NCI-H2171 (cell line): ENCODE measurements at places on chromosomes 5 and 9.

DNA sequence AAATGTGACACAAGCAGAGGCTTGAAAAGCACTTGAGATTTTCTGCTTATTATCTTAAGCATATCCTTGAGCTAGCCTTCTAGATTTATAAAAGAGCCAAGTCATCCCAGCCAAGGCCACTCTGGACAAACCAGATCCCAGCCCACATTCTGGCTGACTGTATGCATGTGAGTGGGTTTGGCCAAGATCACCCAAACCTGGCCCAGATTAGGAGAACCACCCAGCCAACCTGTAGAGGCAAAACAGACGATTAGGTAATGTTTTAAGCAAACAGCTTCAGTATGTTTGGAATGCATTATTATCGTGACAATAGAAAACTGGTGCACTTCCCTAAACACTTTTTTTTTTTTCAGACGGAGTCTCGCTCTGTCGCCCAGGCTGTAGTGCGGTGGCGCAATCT is 151.9 kb downstream of the SPATA31D1 start:
- DNase-seq, result no peak

DNA sequence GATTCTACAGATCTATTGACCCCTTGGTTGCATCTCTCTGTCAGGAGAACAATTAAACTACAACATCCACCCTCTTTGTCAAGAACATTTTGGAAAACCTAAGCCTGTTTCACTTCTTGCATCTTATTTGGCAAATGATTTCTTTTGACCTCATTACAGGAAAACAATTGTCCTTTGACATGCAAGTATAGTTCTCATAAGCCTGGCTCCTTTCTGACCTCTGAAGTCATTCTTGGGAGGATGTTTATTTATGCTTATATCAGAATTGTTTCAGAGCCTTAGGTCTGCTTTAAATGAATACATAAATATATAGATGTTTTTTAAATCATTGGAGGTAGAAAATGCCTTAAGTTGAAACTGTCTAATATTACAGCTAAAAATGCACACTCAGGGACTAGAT is 361.3 kb upstream of the PTGER4 start:
- no peak for DNase-seq

DNA sequence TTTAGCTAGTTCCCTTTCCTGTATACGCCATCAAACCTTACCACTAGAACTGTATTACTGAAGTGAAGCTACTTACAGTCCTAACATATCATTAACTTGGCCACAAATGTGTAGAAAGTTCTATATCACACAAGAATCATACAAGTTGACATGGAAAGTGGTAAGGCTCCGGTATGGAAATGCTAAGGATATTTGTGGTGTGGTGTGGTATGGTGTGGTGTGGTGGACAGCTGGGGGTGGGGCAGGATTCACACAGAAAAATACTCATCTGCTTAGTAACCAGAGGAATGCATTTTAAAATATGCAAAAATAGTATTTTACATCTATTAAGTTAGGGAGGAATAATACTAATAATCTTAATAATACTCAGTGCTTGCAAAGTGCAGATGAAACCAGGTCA is 69.4 kb downstream of the TRPC7 start:
- DNase-seq, result no peak

- no peak for DNase-seq
Measured at GRCh38 chr9:109422641-109423040, 75.5 kb downstream of the PTPN3 start.

GRCh38 chr5:159422361-159422760 is 92.1 kb upstream of the IL12B start:
- no peak for DNase-seq

DNA sequence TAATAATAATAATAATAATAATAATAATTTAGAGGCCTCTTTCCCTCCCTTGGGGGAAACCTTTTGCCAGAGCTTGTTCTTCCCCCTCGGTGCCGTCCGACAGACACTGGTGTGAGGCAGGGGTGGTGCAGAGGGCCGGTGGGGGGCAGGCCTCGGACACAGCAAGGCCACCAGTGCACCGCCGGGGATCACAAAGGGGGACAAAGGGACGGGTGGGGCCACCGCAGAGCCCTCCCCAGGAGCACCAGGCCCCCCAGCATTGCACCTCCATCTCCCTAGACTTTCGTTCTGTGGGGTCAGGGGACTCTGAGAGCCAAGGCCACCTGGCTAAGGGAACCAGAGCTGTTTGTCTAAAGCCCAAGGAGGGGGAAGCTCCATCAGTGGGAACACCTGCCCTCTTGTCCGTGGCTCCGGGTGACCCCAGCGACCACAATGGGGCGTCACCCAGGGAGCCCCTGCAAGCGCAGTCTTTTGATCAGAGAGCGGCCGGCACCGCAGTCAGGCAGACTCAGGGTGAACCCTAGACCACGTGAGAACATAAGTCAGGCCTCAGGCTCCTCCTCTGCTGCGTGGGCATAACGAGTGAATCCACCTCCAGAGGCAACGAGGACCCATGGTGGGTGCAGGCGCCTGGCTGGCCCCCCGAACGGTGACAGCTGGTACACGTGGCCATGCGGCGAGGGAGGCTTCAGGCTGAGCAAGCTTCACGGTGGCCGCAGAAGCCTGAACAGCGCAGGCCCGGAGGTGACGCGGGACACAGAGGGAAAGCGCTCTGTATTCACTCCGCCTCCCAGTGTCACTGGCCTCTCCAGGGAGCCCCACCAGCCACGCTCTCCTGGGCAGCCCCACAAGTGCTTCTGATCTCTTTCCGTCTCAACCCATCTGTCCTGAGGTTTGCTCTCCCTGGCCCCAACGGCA is 12.0 kb upstream of the QSOX2 start:
- no peak for DNase-seq

DNA sequence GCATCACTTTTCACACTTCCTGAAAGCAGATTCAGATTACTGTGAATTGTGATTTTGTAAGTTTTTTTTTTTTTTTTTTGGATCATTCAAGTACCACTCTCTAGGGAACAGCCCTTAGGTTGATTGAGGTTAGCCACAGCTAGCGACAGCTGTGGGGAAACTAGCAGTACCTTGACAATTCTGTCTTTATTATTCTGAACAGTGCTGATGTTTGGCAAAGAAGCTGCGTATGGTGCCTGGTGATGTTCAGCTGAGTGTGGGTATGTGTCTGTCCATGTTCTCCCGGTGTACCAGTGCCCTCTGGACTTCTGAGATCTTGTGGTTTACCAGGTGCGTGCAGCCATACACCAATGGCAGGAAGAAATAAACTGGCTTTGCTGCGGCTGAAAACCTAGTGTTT is 117.3 kb upstream of the PLPPR1 start:
- peak; percentile 97 for DNase-seq

DNA sequence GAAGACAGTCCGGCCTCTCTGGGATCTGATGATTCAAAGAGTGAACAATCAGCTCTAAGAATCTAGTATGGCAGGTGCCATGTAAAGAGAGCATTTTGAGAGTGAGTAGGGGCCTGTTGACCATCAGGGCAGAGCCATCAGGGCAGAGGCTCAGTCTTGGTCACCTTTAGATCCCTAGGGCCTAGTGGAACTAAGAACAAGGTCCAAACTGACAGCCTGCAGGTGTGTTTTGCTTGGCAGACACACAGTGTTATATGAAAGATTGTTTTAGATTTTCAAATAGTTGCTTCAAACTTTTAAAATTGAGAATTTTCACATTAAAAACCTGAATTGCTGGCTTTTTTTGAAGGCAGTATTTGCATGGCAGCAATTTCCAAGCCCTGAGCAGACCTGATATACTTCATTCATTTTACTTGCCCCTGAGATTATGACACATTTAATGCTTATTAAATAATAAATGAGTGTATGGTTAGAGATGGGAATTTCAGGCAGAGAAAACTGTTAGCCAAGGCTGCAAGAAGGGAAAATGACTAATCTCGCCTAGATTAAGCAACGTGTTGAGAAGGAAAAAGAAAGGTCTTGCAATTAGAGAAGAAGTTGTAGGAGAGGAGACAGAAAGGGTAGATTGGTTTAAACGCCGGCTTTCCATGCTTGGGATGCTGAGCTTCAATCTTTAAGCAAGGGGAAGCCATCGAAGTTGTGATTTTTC is 279.6 kb downstream of the ARRDC3 start:
- no peak for DNase-seq

DNA sequence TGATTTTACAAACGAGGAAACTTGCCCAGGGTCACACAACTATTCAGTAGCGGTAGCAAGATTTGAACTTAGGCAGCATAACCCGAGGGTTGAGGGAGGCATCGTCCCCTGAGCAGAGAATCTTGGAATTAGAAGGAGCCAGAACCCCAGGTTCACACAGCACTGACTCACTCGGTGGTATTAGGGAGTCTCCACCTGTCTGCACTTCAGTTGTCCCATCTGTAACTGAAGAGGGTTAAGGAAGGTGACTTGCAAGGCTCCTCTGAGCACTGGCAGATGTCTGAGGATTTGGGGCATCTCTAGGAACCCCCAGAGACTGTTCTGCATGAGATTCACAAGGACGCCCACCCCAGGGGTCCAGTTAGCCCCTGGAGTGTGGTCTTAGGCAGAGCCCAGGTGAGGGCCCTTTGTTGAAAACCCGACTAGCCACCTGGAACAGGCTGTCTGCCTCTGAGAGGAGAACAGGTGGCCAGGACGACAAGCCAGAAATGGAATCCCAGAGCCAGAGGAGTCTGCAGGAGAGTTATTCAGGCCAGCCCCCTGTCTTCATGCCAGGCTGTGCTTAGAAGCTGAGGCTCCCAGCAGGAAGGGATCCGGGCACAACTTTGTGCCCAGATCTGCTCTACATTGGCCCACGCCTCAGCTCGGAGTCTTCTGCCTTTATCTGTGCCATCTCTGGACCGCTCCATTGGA is 50.0 kb upstream of the ORM1 start:
- DNase-seq, result peak; percentile 57

GRCh38 chr5:159531554-159532105 is 201.3 kb upstream of the IL12B start:
- no peak for DNase-seq

- DNase-seq, result no peak
Measured at GRCh38 chr5:112257976-112258375, 161.1 kb downstream of the EPB41L4A start.

GRCh38 chr9:114433720-114434255 is 46.0 kb upstream of the AKNA start:
- DNase-seq, result no peak

DNA sequence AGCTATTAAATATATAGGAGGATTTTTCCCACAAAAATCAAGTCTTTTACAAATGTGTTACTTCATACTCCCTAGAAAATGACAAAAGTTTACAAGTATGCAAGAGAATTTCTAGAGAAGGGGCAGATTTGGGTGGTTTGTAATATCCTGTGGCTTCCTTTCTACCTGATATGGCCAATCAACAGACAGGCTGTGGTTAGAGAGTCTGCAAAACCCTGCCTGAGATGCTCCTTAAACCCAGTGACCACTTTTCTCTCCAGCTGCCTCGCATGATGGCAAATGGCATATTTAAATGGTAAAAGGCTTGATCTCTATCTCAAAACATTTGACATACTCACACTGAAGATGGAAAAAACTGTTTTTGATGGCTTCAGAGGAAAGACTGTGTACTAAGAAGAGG is 550.1 kb upstream of the ZNF462 start:
- no peak for DNase-seq

DNA sequence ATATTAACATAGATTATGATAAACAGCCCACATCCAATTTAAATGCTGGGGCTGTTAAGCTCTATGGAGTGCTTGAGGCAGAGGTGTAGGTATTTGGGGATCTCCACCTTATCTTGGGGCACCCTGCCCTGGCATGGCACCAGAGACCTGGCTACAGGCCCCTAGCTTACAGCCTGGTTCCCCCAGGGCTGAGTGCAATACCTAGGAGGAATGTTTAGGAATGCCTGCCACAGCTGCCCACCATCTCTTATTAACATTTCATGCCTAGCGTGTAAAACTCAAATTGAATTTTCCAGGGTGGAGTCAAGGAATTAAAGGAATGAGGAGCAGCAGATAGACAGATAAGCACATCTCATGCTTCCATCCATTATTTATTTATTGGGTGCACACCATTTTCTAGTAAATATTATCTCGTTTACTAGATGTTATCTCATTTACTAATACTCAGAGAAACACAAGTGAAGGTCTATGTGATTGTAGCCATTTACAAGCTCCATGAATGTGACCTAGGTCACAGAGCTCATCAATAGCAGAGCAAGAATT is 55.6 kb upstream of the TNFSF8 start:
- DNase-seq, result no peak

DNA sequence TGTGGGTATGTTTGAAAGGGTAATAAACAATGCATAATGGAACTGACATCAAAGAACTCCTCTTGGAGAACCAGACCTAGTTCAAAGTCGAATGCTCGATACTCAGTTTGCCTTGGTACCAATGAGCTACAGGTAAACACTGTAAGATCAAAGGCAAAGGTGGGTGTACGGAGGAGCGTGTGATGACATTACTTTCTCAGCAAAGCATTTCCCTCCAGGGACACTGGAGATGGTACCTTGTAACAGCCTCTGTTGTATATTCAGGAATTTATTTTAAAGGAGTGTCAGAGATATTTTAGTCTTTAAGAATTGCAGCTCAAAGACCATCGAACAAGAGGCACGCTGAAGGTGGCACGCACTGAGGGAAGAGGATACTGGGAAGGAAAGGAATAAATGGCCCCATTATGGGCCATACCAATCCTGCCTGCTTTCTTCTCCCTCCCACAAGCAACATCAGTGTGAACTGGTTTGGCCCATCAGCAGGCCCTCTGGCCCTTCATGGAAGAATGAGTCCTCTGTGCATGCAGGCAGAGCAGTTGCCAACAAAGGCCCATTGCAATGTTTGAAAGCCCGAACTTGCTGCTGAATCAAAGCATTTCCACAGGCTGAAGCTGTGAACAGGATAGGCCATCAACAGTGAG is 410.2 kb downstream of the ACTL7B start:
- no peak for DNase-seq

DNA sequence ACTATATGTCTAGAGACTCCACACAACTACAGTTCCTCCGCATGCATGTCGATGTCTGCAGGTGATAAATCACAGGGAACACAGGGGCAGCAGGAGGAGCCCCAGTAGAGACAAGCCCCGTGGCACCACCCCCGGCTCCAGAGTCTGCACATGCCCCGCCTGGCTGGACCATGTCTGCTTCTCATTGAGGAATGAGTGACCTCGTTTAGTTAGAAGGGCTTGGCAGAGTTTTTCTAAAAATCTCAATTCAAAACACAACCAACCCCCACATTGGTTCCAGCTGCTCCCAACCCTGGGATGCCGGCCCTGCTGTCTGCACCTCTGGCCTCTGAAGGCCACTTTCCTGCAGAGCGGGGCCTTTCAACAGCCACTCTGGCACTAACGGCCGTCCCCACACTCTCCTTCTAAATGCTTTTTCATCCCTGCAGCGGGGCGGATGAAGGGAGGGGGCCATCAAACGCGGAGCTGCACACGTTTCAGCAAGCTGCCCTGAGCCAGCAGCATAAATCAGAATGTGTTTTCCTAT is 106.3 kb downstream of the ROR2 start:
- no peak for DNase-seq
